ENCODE measurements at places on chromosomes 16 and 17.

- DNase-seq: no peak
Measured at GRCh38 chr16:15876503-15876902, 11.9 kb downstream of the CEP20 start.

DNA sequence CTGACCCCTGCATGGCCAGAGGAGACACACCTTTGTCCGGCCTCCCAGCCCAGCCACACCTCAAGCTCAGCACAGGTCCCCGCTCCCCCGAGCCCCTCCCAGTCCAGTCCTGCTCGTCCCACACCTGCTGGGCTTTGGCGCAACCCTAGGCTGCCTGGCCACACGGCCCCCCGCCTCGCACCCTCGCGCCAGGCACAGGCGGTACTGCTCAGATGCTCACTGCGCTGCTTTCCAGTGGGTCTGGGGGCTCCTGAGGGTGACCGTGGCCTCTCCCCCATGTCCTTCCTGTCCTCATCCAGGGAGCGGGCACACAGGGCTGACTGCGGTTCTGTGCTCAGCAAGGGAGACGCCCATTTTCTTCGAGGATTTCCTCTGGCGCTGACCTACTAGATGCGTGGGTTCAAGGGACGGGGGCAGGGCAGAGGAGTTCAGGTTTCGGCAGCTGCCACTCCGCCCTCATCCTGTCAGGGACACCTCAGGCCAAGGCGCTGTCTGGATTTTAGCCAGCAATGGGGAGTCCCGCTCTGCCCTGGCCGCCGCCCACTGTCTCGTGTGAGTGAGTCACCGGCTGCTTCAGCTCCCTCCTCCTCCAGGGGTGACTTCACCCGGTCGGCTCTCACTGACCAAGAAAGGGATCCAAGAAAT, 118.0 kb upstream of the ZNF469 start:
- DNase-seq: peak; percentile 96

DNA sequence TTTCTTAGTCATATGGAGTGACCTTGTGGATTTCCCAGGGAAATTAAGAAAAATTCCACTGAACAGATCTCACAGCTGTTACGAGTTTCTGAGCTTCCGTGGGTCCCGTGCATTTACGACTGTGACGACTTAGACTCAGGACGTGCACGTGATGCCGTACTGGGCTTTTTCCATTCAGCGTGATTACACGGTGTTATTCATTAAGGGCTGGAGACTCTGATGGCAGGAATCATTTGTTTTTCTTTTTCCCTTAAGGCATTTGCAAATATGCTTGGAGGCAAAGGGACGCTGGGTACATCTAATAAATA, 57.2 kb downstream of the TBC1D16 start:
- DNase-seq: no peak

- peak; percentile 61 for DNase-seq
Measured at GRCh38 chr17:78241277-78242023, 10.0 kb downstream of the TMEM235 start.

DNA sequence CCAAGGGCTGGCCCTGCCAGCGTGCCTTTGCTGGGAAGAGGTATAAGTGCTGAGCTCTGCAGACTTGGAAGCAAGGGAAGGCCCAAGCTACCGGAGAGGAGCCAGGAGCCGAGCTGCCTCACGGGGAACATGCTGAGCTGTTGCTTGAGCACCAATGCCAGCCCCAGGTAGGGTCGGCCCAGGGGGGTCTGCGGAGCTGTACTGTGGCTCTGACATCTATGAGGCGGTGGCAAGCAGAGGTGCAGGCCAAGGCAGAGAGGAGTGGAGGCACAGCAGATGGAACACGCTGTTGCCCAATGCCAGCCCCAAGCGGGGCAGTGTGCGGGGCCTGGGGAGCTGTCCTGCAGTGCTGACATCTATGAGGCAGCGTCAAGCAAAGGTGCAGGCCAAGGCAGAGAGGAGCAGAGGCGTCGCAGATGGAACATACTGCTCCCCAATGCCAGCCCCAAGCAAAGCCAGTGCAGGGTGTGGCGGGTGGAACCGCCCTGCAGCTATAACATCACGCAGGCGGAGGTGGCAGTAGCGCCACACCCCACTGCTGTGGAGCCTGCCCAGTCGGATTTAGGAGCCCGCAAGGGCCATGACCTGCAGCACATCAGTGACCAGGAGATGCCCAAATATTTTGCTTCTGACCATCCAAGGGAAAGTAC, 10.0 kb downstream of the GGA2 start:
- DNase-seq: no peak

DNA sequence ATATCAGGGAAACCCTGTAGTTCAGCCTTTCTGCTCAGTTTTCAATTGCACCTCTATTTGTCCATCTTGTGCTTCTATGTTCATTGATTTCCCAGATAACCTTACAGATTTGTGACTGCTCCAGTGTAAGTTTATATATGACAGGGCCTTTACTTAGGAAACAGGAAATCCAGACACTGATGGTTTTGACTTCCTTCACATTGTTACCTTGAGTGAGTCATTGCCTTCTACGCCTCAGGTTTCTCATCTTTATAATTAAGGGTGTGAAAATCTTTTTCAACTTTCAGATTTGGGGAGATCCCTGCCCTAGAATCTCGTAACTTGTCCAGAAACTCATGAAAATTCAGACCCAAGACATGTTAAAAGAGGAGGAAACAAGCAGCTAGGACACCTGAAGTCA, 342.4 kb upstream of the TBX2 start:
- DNase-seq: no peak

DNA sequence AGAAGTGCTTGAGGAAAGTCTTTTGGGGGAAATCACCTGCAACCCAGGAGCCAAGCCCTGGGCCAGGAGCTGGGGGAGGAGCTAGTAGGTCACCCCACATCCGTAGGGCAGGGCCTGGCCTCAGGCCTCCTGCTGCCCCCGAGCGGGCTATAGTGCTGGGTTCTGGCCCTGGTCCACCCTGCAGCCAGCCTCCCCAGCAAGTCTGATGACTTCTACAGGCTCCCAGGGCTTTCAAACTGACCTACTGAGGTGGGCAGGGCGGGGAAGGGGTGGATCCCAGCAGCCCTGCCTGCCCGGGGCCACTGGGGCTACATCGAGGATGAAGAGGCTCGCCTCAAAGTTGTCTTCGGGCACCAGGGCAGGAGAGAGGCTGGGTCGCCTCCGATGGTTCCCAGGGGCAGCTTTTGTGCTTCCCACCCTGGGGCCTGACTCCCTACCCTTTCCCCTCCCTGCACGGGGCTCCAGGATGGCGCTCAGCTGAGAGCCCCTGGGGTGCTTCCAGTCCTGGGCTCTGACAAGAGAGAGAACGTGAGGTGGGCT, 5.0 kb downstream of the CENPX start:
- no peak for DNase-seq

- DNase-seq: no peak
Measured at GRCh38 chr16:25893332-25893731, 201.6 kb downstream of the HS3ST4 start.

- DNase-seq: no peak
Measured at GRCh38 chr16:12235110-12235509, 258.6 kb downstream of the SNX29 start.

DNA sequence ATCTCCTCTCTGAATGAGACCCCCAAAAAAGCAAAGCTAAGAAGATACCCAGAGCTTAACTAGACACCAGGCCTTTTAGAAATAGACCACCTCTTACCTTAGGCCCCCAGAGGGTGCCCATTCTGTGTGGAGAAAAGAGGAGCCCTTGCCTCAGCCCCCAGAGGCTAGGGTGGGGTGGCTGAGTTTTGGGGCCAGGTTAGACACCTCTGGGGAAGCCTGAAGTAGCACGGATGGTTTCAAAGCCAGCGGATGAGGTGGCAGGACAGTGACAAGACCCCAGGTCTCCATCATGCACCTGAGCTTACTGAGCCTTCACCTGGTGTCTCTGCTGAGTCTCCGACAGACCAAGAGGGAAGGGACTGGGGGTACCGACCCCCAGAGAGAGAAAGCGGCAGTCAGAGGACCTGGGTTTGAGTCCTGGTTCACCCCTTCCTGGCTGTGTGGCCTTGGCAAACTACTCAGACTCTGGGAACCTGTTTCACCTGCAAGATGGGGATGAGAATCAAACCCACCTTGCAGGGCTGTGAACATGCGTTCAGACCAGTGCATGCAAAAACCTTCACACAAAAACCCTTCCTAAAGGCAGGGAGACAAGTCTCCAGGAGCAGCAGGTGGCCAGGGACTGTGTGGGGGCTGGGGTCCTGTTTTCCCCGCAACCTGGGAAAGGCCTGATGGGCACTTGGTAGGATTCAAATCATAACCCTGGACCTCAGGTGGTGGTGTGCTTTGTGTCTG, 7.7 kb downstream of the SCGB1C2 start:
- no peak for DNase-seq

DNA sequence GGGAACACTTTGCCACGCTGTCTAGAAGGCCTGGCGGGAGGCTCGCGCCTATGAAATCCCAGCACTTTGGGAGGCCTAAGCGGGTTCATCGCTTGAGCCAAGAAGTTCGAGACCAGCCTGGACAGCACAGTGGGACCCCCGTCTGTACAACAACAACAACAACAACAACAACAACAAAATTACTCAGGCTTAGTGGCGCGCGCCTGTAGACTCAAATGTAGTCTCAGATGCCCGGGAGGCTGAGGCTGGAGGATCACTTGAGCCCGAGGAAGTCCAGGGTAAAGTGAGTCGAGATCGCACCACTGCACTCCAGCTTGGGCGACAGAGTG, 297 bp upstream of the SLFN13 start:
- DNase-seq: no peak

DNA sequence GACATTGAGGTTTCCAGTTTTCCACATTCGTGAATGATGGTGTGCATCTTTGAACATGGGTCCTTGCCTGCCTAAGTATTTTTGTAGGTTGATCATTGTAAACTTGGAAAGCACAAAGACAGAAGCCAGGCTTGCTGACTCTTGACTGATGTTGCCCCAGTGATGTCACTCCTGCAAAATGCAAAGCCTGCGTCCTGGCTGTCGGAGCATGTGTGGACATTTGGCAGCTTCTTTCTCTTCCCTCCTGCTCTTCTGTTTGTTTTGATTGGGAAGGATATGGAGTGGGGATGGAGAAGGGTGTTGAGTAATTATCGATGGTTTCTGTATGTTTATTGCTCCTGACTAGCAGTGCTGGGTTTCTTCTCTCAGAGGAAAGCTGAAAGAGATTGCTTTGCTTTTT, 3.2 kb downstream of the NDE1 start:
- peak; percentile 88 for DNase-seq

DNA sequence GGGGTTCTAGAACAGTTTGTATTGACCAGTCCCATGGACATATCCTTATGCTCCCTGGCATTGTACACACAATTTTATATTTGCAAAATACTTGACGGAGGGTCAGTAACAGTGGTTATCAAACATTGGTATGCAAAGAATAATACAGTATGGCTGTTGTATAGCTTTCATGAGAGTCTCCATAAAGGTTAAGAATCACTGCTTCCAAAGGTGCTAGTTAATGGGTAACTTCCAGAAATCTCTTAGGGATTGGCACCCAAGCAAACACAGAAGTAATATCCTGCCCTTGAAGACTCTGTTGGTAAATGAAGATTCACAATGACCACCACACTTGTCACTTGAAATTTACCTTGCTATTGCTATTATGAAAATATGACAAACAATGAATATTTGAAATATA, 239.2 kb downstream of the ZFHX3 start:
- no peak for DNase-seq
